ENCODE measurements at places on chromosomes 2 and 18.

DNA sequence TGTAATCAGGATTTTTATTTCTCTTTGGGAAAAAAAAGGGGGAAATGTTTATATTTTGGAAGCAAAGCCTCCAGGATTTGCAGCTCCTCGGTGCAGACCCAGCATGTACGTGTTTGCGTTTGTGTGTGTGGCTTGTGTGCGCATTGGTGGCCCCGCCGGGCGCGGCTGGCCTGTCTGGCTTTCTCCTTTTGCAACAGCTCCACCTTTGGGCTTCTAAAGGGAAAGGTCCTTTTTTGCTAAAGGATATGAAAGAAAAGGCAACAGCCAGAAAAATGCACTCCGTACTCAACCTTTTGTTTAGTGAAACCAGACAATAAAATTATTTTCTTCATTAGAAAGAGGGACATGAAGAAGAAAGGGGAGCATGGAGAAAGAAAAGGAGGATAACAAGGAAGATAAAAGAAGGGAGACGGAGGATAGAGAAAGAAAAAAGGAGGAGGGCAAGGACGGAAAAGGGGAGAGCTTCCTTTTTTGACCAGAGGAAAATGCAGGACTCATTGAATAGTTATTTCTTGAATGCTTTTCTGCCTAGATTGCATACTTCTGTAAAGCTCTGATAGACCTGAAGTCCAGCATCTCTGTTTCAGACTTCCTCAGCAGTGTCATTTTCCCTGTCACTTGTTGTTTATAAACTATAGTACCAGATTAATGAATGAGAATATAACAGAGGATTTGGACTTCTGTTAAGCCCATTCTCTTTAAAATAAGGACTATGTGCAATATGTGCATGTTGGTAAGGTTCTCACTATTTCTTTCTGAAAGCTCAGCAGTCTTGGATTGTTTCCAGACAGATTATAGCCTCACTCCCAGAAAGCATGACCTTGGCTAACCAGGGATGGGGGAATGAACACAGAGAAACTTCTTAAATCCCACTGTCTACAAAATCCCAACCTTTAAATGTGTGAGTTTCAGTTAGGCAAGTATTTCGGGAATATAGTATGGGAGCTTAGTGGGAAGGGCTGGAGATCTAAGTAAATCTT lies 563.1 kb upstream of the PIK3C3 start:
- peak; percentile 56 for DNase-seq

DNA sequence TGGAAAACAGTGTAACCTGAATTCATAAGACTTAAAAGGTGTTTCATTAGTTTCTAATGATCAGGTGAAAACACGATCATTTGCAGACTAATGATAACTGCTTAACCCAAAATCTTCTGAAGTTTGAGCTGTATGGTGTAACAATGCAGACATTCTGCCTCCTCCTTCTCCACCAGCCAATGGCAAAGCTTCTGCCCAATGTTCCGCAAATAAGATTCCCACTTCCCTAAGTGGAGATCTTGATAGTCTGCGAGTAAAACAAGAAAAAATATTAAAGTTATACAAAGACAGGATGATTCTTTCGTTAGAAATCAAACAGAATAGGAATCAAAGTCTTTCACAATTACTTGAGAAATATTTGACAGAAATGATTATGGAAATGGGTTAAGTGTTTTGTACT lies 8.1 kb downstream of the C2orf42 start:
- DNase-seq: no peak

DNA sequence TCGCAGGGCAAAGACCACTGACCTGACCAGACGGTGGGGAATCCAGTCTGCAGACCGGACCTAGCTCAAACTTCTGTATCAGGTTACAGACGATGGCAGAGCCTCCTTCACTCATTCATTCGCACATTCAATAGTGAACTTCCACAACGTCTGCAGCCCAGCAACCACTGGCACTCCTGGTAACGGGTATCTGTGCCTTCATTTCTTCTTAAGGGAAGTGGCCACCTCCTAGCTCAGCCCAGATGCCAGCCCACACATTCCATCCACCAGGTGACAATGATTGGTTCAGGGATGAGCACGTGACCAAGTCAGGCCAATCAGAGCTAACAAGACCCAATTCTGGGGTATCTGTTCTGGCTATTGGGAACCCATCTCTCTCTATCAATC lies 15.9 kb upstream of the ARMC9 start:
- no peak for DNase-seq

GRCh38 chr2:129975016-129975774 lies 4.3 kb upstream of the RAB6C start:
- DNase-seq: no peak

- DNase-seq: no peak
Measured at GRCh38 chr2:5230444-5230843, 461.7 kb upstream of the SOX11 start.

DNA sequence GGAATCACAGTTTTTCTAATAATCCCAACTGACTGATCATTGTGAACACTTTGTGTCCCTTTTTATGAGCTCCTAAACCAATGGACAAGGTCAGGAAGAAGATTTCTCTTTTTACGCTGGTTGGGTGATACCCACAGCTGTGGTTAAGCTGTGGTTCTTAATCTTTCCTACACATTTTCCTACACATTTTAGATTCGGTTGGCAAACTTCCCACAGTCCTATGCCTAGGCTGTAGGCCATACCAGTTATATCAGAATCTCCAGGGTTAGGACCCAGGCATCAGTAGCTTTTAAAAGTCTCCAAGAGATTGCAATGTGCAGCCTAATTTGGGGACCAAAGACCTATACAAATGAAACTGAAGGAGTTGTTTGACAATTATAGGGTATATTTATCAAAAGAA lies 203.0 kb downstream of the SP3 start:
- DNase-seq: no peak

DNA sequence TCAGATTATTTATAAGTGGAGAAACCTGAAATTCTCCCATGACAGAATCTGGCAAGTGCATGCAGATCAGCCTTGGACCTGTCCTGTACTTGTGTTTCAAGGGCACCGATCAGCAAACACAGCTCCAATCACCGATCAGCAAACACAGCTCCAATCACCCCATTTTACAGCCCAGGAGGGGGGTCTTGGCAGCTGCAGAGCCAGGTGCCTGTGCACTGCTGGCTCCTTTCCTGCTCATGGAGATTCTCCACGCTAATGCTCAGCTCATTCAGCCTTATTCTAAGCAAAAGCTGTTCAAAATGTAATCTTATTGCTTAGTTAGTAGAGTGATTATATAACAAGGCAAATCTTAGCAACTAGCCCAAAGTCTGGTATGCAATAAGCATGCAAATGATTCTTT lies 623.1 kb upstream of the HS6ST1 start:
- no peak for DNase-seq

Data from foreskin fibroblast (primary cell).